ENCODE measurements at places on chromosomes 7 and 10.
A peak's percentile ranks its signal among the peaks of the same experiment; 100 is the strongest.

- no peaks in the 10 kb centered on the region for H3K27me3 ChIP-seq
- no peaks in the 10 kb centered on the region for H3K36me3 ChIP-seq
- H3K4me3 ChIP-seq = peak overlapping the region; percentile 85
- no peaks in the 10 kb centered on the region for H3K4me1 ChIP-seq
- no peak for DNase-seq
Measured at GRCh38 chr10:73413108-73413527, 740 bp downstream of the ANXA7 start.

- no peak overlapping the region for H3K4me3 ChIP-seq
- no peak overlapping the region for H3K27ac ChIP-seq
- H3K36me3 ChIP-seq = peaks cover 14% of the 10 kb centered on the region
Measured at GRCh38 chr10:133311570-133311969, 2.9 kb downstream of the ZNF511 start.

GRCh38 chr7:150408393-150409299 lies 29.5 kb downstream of the ZNF775 start:
- H3K27ac ChIP-seq = no peak overlapping the region
- peaks cover 20% of the 10 kb centered on the region for H3K4me1 ChIP-seq
- no peaks in the 10 kb centered on the region for H3K36me3 ChIP-seq
- no peak overlapping the region for H3K4me3 ChIP-seq

DNA sequence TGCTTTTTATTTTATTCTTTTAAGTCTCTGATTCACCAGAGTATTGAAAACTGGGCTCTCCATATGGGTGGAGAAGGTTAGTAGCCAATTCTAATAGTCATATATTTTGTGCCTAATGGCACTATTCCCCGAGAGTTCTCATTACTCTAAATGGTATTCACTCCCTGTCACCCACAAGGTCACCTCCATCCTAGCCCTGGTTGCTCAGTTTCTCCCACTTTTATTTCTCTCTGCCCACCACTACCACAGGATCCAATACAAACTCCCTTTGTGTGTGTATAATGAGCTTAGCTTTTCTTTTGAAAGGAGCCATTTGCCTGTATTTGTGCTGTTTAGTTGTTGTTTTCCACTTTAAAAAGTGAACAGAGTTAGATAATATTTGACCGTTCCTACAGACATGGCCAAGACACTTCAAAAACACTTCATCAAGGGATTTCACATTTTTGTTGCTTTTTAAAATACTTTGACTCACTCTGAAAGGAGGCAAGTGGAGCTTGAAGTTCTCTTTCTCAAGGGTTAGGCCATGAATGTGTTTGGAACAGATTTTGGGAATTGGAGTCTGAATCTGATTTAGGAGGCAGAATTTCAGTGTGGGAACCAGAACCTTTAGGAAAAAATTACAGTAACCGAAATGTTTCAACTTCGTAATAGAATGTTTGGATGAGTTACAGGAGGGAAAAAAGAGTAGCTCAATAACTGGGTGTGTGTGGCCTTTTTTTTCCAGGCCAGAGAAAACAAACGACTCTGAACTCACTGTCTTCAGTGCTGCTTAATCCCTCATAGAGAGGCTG lies 321.3 kb downstream of the BICC1 start:
- H3K4me3 ChIP-seq = no peak overlapping the region
- no peak for DNase-seq
- 0 out of 2 replicates have a peak, but pooled peaks cover 2% of the 10 kb centered on the region for H3K36me3 ChIP-seq
- H3K27ac ChIP-seq = no peak overlapping the region

GRCh38 chr7:142822714-142823113 lies 32.2 kb upstream of the EPHB6 start:
- H3K27me3 ChIP-seq = peaks cover 2% of the 10 kb centered on the region
- no peak for DNase-seq
- no peaks in the 10 kb centered on the region for H3K36me3 ChIP-seq
- H3K27ac ChIP-seq = no peak overlapping the region

DNA sequence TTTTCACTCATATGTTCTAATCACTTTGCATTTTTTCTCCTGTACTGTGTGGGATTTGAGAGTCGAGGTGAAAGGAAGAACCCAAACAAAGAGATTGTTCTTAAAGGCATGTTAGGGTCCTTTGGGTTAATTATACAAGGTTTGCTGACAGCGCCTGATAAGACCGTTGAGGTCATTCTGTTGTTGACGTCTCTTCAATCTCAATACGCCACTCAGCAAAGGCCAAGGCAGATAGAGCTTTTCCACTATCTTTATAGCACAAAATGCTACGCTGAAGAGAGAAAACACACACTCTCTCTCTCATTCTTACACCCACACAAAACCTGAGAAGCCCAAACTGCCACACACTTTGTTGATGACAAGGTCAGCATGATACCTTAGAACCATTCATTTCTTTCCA lies 228.7 kb downstream of the CNTNAP2 start:
- no peak overlapping the region for H3K27ac ChIP-seq
- no peaks in the 10 kb centered on the region for H3K27me3 ChIP-seq
- DNase-seq = no peak
- no peaks in the 10 kb centered on the region for H3K36me3 ChIP-seq

DNA sequence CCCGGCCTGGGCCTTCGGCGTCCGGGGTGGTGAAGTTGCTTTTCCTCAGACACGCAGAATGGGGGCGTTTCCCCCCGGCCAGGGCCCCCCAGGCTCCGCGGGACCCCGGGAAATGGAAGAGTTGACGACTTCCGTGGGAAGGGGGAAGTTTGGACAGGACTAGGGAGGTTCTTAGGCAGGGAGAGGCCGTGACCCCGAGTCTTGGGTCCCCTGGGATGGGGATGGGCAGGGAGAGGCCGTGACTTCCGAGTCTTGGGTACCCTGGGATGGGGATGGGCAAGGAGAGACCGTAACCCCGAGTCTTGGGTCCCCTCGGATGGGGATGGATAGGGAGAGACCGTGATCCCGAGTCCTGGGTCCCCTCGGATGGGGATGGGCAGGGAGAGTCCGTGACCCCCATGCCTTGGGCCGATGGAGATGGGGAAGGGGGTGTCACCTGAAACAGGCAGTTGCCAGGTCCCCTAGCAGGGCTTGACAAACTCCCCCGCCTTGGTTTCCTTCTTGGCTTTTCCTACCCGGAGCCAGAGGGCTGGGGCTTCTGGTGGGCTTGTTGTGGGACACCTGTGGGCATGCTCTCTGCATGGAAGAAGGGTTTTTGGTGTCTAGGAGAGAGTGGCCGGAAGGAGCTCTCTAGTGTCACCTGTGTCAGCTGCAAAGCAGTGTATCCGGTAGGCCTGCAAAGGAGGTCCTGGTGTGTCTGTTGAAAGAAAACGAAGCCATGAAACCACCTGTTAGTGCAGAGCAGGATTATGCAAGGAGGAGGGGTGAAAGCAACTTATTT lies 1.1 kb downstream of the TRRAP start:
- peak overlapping the region; percentile 81 for H3K27ac ChIP-seq
- H3K36me3 ChIP-seq = peaks cover 19% of the 10 kb centered on the region
- peak overlapping the region; percentile 99 for H3K4me3 ChIP-seq
- H3K4me1 ChIP-seq = peaks cover 9% of the 10 kb centered on the region

DNA sequence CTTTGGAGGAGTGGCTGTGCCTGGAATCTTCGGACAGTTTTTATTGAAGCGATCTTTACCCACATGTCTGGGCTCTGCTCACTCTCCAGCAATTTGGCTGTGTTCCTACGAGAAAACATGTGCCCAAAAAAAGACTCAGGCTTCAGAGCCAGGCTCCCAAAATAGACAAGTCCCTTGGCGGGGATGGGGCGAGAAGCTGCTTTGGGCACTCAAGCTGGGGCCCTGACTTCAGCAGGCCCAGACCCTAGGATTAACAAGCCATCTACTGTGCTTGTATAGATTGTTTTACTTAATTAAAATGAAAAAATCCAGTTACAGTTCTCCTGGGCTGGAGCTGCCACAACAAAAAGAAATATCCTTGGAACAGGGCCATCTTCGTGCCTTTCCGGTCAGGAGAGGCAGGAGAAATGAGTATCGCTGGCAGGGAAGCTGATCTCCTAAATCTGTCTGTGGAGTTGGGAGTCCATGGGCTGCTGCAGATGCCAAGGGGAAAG lies 51.4 kb upstream of the PDCD4 start:
- H3K4me1 ChIP-seq = no peaks in the 10 kb centered on the region
- H3K4me3 ChIP-seq = no peak overlapping the region
- no peak overlapping the region for H3K27ac ChIP-seq
- H3K27me3 ChIP-seq = peaks cover 15% of the 10 kb centered on the region
- H3K36me3 ChIP-seq = no peaks in the 10 kb centered on the region

DNA sequence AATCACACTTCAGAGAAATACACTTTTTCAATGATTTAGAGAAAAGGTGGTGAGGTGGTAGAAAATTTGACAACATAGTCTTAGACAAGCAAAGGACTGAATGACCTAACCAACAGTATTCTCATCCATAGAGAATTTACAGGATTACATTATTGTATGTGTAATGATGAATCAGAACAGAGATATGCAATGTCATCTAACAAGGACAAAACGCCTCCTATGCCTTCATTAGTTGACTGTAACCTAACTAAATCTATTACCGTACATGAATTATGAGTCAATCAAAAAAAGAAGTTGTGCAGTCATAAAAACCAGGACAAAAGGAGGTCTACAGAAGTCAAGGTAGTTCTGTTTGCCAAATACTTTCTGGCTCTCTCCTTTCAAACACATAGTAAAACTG lies 66.5 kb downstream of the RAB11FIP2 start:
- H3K36me3 ChIP-seq = no peaks in the 10 kb centered on the region
- no peak overlapping the region for H3K4me3 ChIP-seq
- no peaks in the 10 kb centered on the region for H3K27me3 ChIP-seq

DNA sequence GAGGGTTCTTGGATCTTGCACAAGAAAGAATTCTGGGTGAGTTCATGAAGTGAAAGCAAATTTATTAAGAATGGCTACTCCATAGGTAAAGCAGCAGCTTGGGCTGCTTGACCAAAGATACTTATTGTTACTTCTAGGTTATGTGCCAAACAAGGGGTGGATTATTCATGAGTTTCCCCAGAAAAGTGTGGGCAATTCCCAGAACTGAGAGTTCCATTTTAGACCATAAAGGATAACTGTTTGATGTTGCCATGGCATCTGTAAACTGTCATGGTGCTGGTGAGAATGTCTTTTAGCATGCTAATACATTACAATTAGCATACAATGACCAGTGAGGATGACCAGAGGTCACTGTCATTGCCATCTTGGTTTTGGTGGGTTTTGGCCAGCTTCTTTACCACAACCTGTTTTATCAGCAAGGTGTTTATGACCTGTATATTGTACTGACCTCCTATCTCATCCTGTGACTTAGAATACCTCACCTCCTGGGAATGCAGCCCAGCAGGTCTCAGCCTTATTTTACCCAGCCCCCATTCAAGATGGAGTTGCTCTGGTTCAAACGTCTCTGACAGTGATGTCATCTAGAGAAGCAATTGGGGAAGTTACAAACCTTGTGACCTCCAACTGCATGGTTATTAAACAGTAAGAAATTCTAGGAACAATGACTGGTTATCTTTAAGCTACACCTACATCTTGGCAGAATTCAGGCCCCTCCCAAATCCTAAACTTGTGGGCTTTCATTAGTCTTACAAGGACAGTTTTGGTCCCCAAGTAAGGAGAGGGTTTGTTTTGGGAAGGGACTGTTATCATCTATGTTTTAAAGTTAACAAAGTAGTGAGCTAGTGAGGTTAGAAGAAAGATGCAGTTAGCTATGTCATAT lies 48.0 kb upstream of the INHBA start:
- no peak for DNase-seq
- no peaks in the 10 kb centered on the region for H3K36me3 ChIP-seq
- H3K27ac ChIP-seq = no peak overlapping the region
- H3K4me3 ChIP-seq = no peak overlapping the region
- no peaks in the 10 kb centered on the region for H3K4me1 ChIP-seq
- H3K27me3 ChIP-seq = no peaks in the 10 kb centered on the region

DNA sequence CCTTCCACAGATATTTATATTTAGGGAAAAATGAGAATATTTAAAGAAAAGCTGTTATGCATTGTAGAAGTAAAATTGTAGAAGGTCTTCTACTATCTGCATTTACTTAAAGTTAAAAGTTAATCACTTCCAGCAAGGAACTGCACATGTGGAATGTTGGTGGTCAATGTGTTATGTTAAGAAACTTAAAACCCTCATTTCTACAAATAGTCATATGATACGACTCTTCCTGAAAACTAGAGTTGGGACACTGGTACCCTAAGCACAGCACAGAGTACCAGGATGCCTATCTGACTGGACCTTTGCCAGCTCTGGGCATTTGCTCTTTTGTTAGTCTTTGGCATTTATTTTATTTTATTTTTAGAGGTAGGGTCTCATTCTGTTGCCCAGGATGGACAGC lies 524.2 kb upstream of the GALNT17 start:
- H3K4me1 ChIP-seq = no peaks in the 10 kb centered on the region
- DNase-seq = no peak
- H3K27me3 ChIP-seq = no peaks in the 10 kb centered on the region
- no peak overlapping the region for H3K4me3 ChIP-seq
- no peak overlapping the region for H3K27ac ChIP-seq

DNA sequence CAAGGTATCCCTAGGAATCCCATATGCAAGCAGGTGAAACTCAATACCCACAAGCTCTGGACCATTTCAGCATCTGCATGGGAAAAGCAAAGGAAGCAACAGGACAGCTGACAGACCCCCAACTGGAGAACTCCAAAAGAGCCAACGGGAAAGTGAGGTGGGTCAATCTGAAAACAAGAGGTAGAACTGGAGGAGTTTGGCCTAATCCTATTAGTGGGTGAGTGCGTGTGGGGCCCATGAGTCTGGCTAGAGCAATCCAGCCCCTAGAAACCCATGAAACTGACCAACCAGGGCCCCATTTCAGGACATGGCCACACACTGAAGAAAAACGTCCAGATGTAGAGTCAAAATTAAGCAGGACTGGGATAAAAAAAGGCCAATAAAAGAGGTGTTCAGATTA lies 26.6 kb upstream of the WNT8B start:
- DNase-seq = no peak
- H3K4me3 ChIP-seq = no peak overlapping the region
- H3K4me1 ChIP-seq = no peaks in the 10 kb centered on the region
- peaks cover 7% of the 10 kb centered on the region for H3K27me3 ChIP-seq

DNA sequence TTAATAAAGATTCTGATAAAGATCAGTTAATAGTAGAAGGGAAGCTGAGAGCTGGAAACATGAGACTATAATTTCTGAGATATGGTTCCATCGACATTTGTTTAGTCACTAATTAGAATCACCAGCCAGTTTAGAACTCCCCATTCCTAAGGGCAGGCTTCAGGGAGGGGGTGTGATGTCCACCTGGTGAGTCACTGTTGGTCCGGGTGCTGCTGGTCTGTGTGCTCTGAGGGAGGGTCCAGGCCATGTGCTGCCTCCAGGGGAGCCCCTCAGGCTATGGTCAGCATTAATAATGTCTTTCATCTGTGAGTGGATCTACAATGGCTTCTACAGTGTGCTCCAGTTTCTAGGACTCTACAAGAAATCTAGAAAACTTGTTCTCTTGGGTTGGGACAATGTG lies 115.8 kb downstream of the ADAM12 start:
- no peaks in the 10 kb centered on the region for H3K4me1 ChIP-seq
- no peak for DNase-seq

GRCh38 chr7:112789453-112789816 lies 758 bp downstream of the TMEM168 start:
- no peaks in the 10 kb centered on the region for H3K36me3 ChIP-seq
- H3K4me1 ChIP-seq = no peaks in the 10 kb centered on the region
- peak overlapping the region; percentile 89 for H3K4me3 ChIP-seq
- H3K27me3 ChIP-seq = no peaks in the 10 kb centered on the region
- no peak for DNase-seq
- peak overlapping the region; percentile 95 for H3K27ac ChIP-seq

- H3K36me3 ChIP-seq = no peaks in the 10 kb centered on the region
- no peak overlapping the region for H3K27ac ChIP-seq
- H3K27me3 ChIP-seq = no peaks in the 10 kb centered on the region
- H3K4me3 ChIP-seq = no peak overlapping the region
- DNase-seq = no peak
Measured at GRCh38 chr10:24569330-24569796, 154.3 kb downstream of the ARHGAP21 start.

All from IMR-90 (cell line).